ENCODE measurements at places on chromosomes 11 and 22.

DNA sequence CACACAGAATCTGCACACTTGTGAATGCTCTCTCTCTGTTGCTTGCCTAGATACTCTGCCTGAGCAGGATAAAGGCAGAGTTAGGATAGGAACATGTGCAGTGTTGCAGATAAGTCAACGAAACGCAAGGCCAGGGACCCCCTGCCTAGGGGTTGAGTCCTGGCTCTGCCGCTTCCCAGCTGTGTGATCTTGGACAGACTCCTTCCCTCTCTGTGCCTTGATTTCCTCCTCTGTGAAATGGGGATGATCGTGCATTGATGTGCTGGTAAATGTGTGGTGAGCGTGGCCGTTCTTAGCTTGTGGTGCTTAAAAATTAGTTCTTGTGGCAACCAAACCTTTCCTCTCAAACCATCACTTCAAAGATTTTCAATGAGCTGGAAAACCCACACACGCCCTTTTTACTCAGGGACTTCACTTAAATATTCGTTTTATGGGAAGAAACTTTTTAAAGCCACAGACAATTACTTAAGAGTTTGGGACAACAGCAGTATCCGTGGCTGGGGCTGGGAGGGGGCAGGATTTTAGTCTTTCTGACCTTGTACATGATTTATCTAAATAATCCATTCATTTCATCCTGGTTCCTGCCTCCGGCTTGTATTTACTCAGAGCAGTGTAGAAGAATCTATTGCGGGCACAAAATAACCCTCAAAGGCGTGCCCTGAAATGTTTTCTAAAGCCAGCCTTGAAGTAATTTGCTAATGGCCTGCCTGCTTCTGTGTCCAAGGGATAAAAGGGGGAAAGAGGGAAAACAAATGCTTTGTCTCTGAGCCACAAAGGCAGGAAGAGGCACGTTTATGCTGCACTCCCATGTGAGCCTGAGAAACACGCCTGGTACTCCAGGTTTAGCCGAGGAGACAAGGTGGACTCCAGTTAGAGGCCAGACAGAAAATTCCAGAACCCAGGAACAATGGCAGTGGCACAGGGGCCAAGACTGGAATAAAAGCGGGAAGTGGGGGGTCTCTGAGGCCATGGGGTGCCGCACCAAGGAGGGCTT is 85.0 kb upstream of the CRYBB3 start:
- no peak for DNase-seq

- no peak for DNase-seq
Measured at GRCh38 chr22:49667236-49667635, 160.4 kb downstream of the BRD1 start.

DNA sequence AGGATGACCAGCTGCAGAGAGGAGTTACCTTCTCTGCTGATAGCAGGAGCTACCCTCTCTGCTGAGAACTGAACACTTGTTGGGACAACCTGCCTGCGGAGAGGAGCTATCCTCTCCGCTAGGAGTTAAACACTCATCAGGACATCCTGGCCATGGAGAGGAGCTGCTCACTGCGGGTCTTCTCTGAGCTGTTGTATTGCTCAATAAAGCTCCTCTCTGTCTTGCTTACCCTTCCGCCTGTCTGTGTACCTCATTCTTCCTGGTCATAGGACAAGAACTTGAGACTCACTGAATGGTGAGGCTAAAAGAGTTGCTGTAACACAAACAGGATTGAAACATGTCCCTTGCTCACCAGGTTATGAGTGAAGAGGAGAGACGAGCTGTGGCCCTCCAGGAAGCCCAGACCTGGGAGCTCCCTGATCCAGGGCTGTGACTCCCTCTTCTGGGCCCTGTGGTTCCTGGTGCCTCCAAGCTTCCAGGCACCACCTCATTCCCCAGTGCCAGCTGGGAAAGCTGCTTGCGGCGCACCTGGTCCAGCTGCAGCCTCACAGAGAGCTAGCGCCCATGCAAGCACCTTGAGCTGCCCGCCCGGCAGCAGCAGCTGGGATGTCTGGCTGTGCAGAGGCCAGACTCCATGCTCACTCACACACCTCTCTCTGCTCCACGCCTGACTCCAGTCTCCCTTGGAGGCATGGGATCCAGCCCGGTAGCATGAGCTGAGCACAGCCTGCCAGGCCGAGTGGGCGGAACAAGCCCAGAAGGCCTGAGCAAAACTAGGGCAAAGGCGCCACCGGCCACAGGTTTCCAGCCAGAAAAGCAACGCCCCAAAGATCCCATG is 50.5 kb downstream of the RAB30 start:
- no peak for DNase-seq

GRCh38 chr11:2293531-2293971 is 8.2 kb downstream of the C11orf21 start:
- no peak for DNase-seq

DNA sequence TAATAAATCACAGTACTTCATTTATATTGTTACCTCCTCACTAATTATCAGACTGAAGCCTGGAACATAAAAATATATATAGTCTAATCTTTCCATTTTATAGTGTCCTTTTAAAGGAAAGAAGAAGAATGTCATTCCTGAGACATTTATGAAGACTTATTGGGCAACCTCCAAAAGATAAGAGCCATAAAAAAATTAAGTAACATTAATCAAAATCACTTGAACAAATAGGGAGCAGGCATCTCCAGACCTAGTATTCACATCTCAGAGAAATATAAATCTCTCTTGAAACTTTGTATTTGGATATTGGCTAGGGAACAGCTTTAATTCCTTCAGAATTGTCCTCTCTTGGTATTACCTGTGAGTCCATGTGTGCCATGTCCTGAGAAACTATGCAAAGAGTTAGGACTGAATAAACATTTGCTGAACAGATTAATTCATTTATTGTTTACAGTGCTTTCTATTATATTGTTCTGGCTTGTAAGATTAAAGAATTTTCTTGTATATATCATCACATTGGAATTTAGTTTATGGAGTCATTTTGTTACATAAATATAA is 530.5 kb upstream of the LRRC4C start:
- DNase-seq = no peak

DNA sequence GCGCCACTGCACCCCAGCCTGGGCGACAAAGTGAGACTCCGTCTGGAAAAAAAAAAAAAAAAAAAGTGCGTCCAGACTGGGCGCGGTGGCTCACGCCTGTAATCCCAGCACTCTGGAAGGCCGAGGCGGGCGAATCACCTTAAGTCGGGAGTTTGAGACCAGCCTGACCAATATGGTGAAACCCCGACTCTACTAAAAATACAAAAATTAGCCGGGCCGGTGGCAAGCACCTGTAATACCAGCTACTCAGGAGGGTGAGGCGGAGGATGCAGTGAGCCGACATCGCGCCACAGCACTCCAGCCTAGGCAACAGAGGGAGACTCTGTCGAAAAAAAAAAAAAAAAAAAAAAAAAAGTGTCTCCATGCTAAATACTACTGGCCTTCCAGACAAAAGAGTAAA is 1.3 kb downstream of the USP28 start:
- peak; percentile 22 for DNase-seq

Measured in CD4-positive, alpha-beta T cell (primary cell).